ENCODE measurements at places on chromosomes 6 and 20.
A peak's percentile ranks its signal among the peaks of the same experiment; 100 is the strongest.

GRCh38 chr6:46888031-46888430 is 33.7 kb downstream of the ADGRF5 start:
- DNase-seq = no peak

DNA sequence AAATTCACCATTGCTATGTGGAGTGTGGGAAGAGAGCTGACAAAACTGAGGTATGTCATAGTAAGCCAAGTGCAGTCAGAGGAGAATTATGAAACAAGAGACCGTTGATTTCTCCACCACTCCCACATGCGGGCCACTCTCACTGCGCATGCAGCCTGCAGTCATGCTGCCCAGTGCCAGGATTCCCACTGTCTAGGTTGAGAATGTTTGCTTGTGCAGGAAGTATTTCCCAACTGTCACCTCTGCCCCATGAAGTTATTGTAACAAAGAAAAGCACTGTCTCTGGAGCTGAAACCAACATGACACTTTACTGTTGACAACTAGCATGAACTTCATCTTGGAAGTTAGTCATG is 18.7 kb upstream of the SFT2D1 start:
- DNase-seq = no peak

DNA sequence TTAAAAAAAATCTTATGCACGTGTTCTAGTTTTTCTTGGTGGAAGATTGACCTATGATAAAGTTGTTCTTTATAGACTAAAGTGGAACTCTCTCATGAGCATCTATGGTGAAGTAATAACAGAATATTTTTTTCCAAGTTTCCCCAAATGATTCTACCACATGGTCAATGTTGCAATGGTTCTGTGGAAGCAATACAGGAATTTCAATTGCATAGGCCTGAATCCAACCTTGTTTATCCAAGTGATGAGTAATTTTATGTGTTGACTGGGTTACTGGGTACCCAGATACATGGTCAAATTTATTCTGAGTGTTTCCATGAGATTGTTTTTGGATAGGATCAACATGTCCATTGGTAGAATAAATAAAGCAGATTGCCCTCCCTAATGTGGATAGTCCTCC is 581.5 kb downstream of the MMUT start:
- no peak for DNase-seq

GRCh38 chr6:14440940-14441781 is 323.6 kb downstream of the CD83 start:
- no peak for DNase-seq

GRCh38 chr6:81950877-81951276 is 198.4 kb upstream of the TENT5A start:
- DNase-seq = no peak

DNA sequence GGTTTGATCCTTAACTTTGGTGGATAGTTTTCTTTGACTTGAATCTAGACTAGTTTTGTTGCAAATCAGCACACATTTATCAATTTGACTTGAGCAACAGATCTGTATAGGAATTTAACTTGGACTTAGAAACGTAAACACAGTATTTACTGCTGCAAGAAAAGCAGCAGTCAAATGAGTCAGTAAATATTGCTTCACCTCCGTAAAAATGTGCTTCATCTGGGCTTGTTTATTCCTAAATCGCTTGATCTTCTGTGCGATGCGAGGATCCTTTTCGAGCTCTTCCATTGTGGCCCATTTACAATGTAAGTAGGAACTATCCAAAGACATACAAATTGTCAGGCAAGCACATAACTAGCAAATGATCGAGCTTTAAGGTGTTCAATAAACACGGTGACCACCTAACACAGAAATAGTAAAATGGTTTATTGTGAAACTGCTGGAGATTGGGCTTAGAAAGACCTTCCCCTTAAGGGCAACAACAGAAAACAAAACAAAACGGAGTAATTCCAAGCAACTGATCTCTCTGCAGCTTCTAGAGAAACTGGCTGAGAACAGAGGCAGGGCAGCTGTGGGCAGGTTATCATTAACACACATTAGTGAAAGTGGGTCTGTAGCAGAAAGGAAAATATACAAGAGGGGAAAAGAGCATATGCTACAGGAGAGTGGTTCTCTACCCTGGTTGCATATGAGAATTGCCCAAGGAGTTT is 120.8 kb downstream of the CHD6 start:
- DNase-seq = no peak

- no peak for DNase-seq
These were observed 16.0 kb downstream of the HFE start for GRCh38 chr6:26103141-26103769.

- DNase-seq = no peak
These were observed 46.8 kb downstream of the EIF2S2 start for GRCh38 chr20:34065260-34065659.

DNA sequence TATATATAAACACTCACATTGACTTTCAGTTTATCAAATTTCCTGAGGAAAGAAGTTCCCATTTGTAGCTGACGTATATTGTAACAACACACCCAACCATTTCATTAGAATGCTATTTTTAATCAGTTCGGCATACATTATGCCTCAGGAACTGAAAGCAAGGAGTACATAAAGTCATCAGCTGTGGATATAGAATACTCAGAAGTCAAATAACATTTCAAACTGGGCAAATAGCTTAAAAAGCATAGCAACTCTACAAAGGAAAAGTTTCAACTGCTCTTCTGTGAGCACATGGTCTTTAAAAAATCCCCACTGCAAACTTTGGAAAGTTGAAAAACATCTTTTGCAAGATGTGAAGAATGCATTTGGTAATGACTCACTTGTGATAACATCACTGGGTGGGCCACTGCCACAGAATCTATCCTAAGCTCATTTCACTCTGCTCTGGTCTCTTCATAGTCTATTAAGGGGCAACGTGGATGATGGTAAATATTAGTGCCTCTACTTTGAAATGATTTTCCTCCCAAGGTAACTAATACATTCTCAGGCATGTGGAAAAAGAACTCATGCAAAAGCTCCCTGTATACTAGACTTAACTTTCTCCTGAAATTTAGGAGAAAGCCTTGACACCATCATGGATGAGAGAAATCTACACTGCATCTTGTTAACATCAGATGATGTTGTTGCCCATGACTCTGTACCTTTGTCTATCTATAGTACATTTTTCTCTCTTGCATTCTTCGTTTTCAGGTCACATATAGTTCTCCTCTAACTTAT is 49.2 kb downstream of the FYN start:
- no peak for DNase-seq

DNA sequence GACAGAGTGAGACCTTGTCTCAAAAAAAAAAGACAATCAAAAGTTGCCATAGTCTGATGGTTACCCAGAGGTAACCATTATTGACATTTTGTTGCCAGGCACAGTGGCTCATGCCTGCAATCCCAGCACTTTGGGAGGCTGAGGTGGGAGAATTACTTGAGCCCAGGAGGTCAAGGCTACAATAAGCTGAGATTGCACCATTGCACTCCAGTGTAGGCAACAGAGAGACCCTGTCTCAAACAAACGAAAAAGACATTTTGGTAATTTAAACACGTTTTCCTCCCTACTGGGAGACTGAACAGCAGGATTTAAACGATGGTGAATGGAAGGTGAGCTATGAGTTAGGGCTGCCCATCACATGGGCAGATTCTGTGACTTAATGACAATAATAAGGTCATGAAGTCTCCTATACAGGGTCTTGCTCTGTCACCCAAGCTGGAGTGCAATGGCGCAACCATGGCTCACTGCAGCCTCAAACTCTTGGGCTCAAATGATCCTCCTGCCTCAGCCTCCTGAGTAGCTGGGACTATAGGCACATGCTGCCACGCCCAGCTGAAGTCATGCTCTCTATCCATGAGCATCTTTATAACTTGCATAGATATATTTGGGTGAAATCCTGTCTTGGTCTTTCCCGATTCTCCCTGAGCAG is 4.2 kb upstream of the ASXL1 start:
- no peak for DNase-seq

DNA sequence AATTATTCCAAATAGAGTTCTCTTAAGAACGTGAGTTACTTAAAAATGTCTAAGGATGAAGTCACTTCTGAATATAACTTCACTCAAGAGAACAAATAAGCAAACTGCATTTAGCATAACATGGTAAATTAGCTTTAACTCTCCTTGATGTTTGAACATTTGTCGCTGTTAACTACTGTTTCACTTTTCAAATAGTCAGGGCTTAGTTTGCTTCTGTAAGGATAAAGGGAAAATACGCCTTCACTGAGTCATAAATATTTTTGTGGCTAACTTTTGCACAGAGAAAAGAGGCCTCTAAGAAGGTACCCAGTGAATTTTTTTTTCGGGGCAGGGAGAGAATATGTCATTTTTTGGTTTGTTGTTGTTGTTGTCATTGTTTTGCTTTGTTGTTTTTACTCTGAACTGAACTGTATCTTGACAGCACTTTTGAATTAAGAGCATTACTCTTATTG is 8.1 kb downstream of the PTPN1 start:
- no peak for DNase-seq

DNA sequence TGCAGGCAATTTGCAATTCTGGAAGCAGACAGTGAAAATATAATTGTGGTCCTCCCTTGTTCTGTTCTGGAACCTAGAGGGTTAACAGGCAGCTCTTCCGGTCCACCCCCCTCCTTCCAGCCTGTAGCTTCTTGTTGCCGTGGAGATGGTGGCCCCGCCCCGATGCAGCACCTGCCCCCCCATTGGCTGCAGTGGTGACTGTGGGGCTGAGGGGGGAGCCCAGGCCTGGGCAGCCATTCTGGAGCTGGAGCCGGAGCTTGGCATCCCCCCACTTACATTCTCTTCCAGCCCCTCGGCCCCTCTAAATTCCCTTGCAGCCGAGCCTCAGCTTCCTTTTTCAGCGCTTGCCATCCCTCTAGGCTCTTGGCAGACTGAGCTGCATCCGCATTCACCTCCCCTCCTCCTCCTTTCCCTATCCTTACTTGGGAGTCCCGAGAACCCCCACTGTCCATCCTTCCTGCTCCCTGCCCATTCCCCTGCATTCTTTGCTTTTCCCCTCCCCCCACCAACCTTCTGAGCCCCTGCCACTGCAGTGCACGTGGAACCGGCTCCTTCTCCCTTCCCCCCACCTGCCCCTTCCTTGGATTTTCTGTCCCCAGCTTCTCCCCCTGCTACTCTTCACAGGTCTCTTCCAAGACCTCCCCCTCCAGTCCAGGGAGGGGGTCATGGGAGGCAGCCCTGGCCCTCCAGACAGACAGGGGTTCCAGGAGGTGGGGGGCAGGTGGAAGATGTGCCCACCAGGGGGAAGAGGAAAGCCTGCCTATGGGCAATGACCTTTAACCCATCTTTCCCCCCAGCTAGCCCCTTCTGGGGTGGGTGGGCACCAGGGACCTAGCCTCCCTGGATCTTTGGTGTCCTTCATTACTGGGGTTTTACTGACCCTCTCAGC is 11.4 kb downstream of the SYNGAP1 start:
- peak; percentile 69 for DNase-seq

DNA sequence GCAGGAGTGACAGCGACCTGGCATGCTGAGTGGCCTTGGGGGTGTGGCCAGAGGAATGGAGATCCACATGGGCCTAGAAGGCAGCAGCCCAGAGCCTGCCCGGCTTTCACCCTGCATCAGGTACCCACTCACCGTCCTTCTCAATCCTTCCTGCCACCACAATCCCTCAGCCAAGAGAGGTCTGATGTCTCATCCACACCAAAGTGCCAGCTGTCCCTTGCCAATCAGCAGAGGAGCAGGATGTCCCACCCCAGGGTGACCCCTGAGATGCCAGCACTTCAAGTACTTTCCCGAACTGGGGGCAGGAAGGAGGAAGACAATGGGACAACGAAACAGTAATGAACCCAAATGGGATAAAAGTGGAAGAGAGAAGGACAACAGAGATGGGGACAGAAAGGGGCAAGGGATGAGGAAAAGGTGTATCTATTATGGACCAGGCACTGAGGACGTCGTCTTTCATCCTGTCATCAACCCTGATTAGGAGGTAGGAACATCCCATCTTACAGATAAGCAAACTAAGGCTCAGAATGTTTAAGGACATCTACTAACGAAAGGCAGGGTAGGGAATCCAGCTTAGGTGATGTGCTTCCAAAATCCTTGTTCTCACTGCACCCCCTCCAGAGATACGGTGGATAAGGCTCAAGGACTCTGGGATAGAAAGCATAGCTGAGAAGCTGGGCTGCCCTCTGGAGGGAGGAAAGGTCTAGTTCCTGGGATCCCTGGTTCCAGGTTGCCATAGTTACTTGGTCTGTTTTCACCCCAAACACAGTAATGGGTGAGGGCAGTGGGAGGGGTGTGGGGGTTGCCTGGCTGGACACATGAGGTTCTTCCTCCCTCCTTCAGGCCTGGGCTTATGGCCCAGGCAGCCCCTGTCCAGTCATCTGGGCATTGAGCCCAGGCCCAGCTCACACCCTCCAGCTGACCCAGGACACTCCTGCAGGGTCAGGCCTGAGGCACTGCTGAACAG is 4.5 kb upstream of the TNXB start:
- no peak for DNase-seq

- no peak for DNase-seq
These were observed 105.1 kb downstream of the TRMT11 start for GRCh38 chr6:126091466-126091865.

DNA sequence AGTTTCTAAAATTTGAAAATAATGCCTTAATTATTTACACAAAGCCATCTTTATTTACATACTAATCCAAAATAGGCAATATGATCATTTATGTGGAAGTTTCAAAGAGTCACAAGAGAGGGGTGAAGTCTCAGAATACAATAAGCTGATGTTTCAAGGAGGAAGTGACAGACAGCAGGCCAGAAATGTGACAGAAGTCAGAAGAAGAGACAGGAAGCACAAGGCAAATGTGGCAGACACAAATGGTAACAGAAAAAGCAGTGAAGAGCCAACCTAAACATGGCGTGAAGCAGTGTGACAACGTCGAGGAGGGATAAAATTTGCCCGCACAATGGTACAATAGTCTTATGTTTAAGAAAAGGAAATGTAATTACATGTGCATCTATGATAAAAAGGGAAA is 59.8 kb downstream of the SHPRH start:
- no peak for DNase-seq

- no peak for DNase-seq
These were observed 1296.6 kb downstream of the EPHA7 start for GRCh38 chr6:92122746-92123145.

DNA sequence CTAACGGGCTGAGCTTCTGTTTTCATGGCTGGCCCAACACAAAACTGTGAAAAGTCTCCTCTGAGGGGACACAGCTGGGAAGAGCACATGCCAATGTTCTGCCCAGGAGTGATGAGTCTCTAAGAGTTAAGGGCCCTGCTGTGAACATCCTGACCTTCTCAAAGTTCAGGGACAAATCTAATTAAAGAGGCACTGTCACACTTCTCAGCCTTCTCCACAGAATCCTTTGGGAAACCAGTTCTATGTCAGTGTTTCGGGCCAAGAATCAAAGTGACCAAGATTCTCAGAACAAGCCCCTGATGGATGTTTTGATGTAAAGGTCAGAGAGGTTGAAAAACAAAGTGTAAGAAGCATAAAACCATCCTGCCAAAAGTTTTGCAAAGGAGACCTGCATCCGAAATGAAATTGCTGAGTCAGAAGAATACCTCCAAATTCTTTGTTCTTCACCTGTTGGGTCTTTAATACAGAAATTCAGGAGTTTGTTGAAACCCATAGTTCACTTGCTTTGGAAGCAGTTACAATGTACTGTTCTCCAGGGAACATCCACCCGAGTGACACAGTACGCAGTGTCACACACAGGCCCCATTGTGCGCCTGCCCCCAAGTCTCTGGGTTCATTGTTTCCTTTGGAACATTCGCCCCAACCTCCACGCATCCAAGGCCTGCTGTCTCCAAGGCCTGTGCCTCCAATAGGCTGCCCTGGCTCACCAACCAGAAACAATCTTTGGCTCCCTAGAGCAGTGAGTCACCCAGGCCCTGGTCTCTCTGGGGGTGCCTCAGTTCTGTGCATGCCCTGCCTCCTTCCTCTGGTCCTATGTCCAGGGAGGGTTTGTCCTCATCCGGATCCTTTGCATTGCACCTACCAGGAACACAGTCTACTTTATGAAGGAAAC is 65.5 kb upstream of the QKI start:
- DNase-seq = no peak

GRCh38 chr6:158041788-158042187 is 60.1 kb downstream of the SYNJ2 start:
- no peak for DNase-seq
